Activated T-cell treated with anti-CD3 and anti-CD28 coated beads, Interleukin-2, amount 50 U/mL, for 4 hours (primary cell): ENCODE measurements at places on chromosomes 1 and 21. TPM values are rescaled to one million over a fixed set of nuclear protein-coding genes. Genes with fewer than 3 reads are reported as not detected.

- DNase-seq: no peak
Observed at GRCh38 chr1:236009857-236010256, 55.0 kb downstream of the NID1 start.

DNA sequence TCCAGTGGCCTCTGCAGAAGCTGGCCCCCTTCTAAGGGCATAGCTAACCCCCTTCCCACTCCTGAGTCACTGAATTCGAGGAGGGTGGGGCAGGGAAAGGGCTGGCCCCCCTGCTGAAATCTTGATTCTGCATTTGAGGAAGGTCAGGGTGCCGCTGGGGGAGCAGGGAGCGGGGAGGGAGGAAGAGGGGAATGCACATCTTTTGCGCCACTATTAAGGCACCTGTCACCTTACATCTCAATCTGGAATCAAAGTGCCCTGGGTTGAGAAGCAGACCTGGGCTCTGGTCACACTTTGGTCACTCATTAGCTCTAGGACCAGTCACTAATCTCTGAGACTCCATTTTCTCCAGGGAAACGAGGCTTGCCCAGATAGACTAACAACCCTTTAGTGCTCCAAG, 62.0 kb downstream of the TOR1AIP2 start:
- DNase-seq: no peak

OR10J1 gene
- not detected for total RNA-seq

- DNase-seq: no peak
Observed at GRCh38 chr1:244106837-244107493, 55.9 kb downstream of the ZBTB18 start.

TNFRSF1B gene
- 229 TPM for total RNA-seq

GRCh38 chr1:241212628-241213027, 144.4 kb downstream of the RGS7 start:
- no peak for DNase-seq
